ENCODE measurements at places on chromosomes 3 and 15.

DNA sequence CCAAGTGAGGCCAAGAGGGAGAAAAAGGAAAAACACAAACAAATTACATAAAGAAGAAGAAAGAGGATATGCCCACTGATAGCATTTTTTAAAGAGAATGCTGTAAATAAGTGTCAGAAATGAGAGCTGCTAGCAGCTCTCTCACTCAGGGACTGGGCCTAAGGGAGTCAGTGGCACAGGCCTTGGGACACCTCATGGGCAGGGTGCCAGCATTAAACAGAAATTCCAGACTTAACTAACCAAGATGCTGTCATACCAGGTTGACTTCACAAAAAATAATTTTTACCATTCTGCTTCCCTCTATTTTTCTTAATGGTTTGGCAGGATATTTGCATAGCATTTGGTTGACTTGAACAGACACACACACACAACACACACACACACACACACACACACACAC, 92.3 kb upstream of the ADAMTSL3 start:
- no peak for DNase-seq

DNA sequence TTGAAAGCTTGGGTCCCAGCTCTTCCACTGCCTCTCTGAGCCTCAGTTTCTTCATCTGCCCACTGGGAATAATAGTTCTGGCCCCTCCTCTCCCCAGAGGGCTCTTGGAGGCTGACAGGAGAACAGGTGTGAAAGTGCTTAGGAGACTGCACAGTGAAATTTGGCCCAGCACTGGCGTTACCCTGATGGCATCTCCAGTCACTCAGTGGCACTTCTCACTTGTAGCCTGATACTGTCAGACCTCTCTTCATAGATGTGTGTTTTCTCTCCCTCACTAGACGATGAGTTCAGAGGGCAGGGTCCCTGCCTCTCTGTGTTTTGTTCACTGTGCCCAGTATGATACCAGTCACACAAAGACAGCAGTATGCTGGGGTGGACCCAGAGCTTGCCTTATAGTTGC, 22.2 kb upstream of the IGDCC3 start:
- no peak for DNase-seq

DNA sequence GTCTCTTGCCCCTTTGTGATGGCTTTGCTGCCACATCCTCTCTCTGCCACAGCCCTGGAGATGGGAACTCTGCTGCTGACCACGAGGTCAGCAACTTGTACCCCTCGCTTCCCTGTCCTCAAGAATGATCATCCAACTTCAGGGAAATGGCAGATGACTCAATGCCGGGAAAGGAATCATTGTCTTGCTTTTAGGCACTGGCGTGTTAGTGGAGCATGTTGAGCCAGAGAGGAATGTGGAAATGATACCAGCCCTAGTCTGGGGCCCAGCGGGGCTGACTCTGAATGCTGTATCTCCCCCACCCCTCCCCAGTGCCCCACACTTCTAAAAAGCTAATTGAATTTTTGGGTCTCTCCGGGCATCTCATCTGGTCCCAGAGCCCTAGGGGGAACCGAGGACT, 184.9 kb upstream of the BHLHE40 start:
- no peak for DNase-seq

- DNase-seq = no peak
Observed at GRCh38 chr3:19543212-19543841, 390.7 kb downstream of the EFHB start.

DNA sequence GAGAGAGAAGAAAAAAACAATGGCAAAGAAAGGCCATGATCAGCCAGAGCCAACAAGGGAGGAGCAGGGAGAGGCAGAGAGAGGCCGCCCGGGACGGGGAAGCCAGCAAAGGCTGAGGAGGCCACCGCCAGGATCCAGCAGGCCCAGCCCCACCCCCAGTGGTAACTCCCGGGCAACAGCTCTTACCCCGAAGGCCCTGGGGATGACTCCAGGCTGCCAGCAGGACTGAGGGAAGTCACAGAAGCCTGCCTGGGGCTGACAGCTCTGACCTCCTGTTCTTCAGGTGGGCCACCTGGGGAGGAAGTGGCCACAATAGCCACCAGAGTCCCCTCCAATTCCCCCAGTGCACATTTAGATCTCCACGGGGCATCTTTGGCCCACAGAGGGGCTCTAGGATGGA, 184.3 kb upstream of the LINGO1 start:
- DNase-seq = no peak

GRCh38 chr3:128368626-128369025, 98.1 kb downstream of the DNAJB8 start:
- DNase-seq = no peak

DNA sequence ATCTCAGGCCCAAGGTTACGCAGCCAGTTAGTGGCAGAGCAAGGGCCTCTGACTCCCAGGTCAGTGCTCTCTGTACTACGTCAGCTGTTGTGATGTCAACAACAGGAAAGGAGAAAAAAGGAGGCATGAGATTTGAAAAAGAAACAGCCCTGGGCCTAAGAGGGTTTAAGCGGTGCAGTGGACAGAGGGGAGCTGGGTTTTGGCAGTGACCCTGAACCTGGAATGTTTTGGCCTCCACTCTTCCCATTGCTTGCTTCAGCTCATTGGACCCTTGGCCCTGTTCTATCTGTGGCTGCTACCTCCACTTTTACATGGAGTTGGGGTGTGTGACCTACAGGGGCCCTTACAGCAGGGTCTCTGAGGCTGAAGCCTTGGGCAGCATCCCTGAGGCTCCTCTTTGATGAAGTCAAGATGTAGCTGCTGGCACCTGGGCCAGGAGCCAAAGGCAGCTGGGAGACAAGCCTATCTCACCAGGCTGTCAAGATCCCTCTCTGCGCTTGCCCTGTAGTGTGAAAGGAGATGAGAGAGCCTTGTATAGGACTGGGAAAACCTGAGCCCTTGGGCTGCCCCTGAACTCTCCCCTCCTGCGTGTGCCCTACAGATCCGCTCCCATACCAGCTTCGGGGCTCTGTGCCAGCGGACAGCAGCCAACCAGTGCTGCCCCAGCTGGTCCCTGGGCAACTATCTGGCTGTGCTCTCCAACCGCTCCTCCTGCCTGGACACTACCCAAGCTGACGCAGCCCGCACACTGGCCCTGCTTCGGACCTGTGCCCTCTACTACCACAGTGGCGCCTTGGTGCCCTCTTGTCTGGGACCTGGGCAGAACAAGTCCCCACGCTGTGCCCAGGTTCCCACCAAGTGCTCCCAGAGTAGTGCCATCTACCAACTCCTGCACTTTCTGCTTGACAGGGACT, 8.7 kb downstream of the DISP2 start:
- no peak for DNase-seq

DNA sequence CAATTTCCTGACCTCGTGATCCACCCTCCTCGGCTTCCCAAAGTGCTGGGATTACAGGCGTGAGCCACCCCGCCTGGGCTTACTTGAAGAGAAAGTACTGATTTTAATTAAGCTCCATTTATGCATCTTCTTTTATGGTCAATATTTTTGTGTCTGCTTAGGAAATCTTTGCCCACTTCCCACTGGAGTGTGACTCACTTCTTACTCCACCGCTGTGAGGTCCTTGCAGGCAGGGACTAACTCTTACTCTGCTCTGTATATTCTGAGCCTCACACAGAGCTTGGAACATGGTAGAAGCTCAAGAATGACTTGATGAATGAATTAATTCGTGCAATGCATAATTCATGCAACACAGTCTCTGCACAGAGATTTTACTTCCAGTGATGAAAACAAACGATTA, 2.9 kb upstream of the TM4SF19 start:
- peak; percentile 31 for DNase-seq

DNA sequence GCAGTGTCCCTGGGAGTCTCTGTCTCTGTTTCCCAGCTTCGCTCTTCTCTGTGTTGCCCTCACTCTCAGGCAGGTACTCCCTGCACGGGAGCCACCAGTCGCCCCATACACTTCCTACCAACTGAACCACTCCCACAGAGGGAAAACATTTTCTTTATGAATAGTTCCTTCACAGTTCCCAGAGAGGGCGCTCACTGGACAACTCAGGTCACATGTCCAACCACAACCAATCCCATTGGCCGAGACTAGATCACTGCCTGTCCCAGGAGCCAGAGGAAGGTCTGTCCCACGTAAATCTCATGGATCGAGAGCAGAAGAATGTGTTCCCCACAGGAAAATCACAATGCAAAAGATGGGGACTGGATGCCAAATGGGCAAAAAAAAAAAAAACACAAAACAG, 26.1 kb downstream of the GRK7 start:
- no peak for DNase-seq
